Kasumi-1 (cell line): ENCODE measurements at places on chromosomes 6 and 20.

DNA sequence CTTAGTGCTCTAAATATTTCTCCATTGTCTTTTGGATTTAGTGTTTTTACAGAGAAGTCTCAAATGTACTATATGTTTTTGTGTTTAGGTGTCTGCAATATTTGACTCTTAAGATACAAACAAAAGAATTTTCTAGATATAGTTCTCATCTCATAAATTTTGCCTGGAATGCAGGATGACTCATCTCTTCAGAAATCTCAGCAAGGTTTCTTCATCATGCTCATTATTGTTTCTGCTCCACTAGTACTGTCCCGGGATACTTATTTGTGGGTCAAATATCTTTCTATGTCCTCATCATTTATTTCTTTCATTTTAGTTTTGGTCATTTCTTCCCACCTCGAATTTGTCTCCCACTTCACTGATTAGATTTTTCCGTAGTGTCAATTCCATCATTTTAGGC lies 9.5 kb downstream of the AHI1 start:
- DNase-seq: no peak

GRCh38 chr6:95686895-95687294 lies 109.6 kb downstream of the MANEA start:
- DNase-seq: no peak

- no peak for DNase-seq
Measured at GRCh38 chr6:12613811-12614210, 102.8 kb upstream of the PHACTR1 start.

DNA sequence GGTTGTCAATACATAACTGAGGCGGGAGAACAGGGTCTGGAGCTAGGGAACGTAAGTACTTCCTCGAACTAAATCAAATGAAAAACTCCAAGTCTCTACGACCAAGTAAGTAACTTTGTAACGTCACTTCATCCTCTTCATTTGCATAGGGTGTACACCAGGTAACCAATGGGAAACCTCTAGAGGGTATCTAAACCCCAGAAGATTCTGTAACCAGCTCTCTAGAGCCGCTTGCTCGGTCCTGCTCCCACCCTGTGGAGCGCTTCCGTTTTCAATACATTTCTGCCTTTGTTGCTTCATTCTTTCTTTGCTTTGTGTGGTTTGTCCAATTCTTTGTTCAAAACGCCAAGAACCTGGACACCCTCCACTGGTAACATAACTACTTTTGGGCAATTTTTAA lies 133.5 kb upstream of the TMEM170B start:
- DNase-seq: no peak

- no peak for DNase-seq
Measured at GRCh38 chr6:24255676-24256075, 102.2 kb downstream of the DCDC2 start.
